Calu3 (cell line): ENCODE measurements at places on chromosomes 2 and 18. TPM values are rescaled to one million over a fixed set of nuclear protein-coding genes. Genes with fewer than 3 reads are reported as not detected.
A peak's percentile ranks its signal among the peaks of the same experiment; 100 is the strongest.

DNA sequence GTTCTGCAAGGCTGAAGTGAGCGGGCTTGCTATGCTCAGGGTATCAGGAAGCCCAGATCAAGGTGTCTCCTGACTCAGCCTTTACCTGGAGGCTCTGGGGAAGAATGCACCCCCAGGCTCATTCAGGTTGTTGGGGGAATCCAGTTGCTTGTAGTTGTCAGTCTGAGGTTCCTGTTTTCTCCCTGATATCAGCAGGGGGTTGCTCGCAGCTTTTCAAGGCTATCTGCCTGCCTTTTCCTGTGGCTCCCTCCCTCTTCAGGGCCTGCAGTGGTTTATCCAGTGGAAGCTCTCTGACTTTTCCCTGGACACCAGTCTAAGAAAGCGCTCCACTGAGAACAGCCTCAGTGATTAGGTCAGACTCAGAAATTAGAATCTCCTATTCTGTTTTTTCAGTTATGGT lies 116.6 kb downstream of the PTPRM start:
- no peaks in the 10 kb centered on the region for H3K4me1 ChIP-seq
- H3K36me3 ChIP-seq: no peaks in the 10 kb centered on the region
- no peak overlapping the region for H3K27ac ChIP-seq
- no peak overlapping the region for H3K4me3 ChIP-seq

DNA sequence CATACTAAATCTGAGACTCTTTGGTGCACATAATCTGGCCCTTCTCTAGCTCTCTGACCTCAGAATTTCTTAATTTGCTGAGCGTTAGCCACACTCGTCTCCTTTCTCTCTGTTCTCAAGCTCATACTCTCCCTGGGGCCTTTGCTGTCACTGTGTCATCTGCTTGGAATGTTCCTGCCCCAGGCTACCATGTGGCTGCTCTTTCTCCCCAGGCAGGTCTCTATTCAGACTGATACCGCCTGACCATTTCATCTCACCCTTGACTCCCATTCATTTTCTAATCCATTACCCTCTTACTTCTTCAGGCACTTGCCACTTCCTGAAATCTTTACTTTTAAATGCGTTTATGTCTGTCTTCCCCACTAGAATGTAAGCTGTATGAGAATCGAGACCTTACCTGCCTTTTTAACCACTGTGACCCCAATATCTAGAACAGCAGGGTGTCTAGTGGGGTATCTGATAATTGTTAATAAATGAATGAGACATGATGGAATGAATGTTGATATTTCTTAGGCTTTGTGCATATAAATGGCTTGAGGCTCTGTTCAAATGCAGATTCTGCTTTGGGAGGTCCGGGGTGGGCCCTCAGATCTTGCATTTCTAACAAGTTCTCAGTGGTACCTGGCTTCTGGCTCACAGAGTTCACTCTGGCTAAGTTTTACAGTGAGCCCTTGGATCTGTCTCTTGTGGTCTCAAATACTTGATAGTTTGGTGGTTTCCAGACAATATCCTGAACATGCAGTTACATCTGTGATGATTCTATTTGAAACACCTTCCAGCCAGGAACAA lies 89.9 kb upstream of the EPC2 start:
- no peaks in the 10 kb centered on the region for H3K36me3 ChIP-seq
- no peak overlapping the region for H3K4me3 ChIP-seq
- DNase-seq: no peak
- H3K4me1 ChIP-seq: no peaks in the 10 kb centered on the region

DNA sequence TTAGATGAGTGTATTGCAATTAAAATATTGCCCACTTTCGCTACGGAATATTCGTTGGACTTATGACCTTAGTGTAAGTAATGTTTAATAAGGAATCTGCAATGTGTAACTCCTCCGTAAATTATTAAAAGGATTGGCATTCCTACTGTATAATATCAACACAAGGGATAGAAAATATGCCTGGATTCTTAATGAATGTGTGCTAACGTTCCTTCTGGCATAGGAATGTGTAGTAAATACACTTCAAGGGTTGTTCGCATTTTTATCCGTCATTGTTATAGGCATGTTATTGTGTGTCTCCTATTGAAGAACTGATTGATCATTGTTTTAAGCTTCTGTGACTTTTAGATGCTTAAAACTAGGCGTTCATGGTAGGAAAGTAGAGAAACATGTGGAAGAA lies 134.5 kb downstream of the NEDD4L start:
- peak overlapping the region; percentile 63 for H3K27ac ChIP-seq
- H3K4me3 ChIP-seq: peak overlapping the region; percentile 62
- no peak for DNase-seq
- H3K4me1 ChIP-seq: peaks cover 78% of the 10 kb centered on the region

DNA sequence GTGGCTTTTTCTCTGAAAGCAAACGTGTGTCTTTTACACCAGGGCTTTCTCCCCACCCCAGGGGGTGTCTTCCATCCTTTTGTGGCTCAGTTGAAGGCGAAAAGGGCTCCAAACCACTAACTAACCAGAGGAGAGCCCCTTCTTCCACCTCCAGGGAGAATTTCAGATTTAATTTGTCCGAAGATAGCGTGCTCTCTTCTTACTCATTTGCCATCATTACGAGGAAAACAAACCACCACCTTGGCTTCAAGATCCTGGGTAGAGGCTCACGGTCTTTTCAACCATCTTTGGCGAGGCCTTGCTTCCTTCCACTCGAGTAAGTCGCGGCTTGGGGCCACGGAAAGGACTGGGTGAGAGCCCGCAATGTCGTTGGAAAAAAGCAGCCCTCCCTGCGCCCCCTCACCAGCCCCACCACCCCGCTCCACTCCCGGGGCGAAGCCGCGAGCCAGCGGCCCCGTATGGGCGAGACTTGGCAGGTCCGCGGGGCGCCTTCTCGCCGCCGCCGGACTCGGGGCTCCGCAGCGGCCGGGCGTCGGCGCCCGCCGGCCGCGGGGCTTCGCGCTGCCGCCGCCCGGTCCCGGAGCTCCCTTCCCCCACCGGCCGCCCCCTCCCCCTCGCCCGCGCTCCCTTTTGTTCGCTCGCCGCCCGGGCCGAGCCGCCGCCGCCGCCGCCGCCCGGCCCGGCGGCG lies 1.7 kb upstream of the ZNF532 start:
- peak overlapping the region; percentile 73 for H3K4me3 ChIP-seq
- peaks cover 79% of the 10 kb centered on the region for H3K4me1 ChIP-seq
- peaks cover 62% of the 10 kb centered on the region for H3K36me3 ChIP-seq
- H3K27me3 ChIP-seq: no peaks in the 10 kb centered on the region
- H3K27ac ChIP-seq: peak overlapping the region; percentile 98

Gene REG3G
- total RNA-seq: not detected in 2 replicates

Gene PLA2R1
- total RNA-seq: 5.1 and 5.8 TPM in 2 replicates

Gene MMADHC
- 88.4 and 89.8 TPM in 2 replicates for total RNA-seq

DNA sequence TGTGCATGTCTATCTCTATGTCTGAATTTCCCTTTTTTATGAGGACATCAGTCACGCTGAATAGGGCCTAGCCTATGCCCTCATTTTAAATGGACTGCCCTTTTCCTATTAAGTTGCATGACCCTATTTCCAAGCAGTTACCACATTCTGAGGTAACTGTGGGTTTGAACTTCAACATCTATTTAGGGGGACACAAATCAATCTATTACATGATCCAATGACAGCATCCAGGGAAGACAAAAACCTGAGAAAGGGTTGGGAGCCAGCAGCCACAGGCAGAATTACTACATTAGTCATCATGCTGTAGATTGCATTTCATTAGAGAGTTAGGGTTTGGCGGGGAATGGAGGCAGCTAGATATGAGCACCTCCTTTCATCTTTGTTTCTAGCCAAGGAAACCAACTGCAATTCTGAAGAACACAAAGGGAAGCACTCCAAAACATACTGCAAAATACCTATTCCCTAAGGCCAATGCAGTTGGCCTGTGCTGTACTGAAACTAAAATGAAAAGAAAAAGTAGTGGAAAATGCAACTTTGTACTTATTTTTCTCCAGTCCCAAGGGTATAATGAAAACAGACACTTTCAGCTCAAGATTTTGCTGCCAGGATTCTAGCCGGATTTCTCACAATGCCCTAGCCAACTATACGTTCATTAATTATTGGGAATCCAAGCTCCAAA lies 40.4 kb upstream of the C1D start:
- DNase-seq: no peak
- H3K4me1 ChIP-seq: no peaks in the 10 kb centered on the region
- no peaks in the 10 kb centered on the region for H3K27me3 ChIP-seq
- H3K36me3 ChIP-seq: no peaks in the 10 kb centered on the region
- no peak overlapping the region for H3K4me3 ChIP-seq

DNA sequence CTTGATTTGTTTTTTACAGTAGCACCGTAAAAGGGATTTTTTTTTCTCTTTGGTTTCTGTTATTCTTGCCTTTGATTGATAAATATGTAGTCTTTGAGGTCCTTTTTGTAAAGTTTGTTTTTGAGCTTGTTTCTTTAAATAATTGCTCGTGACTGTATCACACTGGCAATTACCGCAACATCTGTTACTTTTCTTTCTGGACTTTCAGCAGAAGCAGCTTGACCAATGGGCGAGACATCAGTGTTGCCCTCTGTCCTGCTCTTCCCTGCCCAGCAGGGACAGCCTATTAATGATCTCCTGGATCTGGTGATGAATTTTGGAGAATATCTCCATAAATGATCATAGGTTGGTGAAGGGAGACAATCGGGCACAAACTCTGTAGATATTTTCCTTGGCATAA lies 74.9 kb downstream of the TDRD15 start:
- no peaks in the 10 kb centered on the region for H3K27me3 ChIP-seq
- no peak overlapping the region for H3K4me3 ChIP-seq
- no peak for DNase-seq

Gene TRIM43
- not detected in 2 replicates for total RNA-seq

GRCh38 chr18:11767935-11768334 lies 78.9 kb downstream of the GNAL start:
- no peak overlapping the region for H3K27ac ChIP-seq

GRCh38 chr18:62981566-62981965 lies 266.2 kb downstream of the PHLPP1 start:
- H3K4me1 ChIP-seq: peaks cover 43% of the 10 kb centered on the region
- H3K27ac ChIP-seq: no peak overlapping the region
- peaks cover 32% of the 10 kb centered on the region for H3K36me3 ChIP-seq
- H3K27me3 ChIP-seq: no peaks in the 10 kb centered on the region

DNA sequence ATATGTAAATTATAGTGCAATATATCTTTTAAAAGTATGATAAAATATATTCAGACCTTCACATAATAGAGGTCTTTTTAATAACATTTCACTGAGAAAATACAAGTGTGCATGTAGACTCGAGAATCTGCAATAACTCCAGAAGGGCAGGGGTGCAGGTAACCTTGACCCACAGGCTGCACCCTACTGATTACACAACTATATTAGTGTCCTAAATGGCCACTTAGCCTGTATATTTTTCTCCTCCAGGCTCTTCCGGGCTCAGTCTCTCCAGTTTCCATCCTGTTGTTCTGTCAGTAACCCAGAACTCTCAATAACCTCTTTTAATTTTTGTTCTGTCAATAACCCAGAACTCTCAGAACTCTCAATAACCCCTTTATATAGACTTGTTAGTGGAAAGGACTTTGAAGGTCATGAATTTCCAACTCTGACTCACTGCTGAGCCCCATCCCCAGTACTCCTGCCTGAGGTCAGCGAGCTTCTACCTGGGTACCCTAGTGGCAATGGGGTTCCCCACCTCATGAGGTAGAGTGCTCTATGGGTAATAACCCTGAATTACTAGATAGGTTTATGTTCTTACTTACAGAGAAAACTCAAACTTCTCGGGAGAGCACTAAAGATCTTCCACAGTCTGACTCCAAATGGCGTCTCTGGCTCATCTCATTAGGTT lies 8.4 kb upstream of the TTR start:
- H3K4me1 ChIP-seq: no peaks in the 10 kb centered on the region
- H3K36me3 ChIP-seq: no peaks in the 10 kb centered on the region
- DNase-seq: no peak
